ENCODE measurements at places on chromosomes 1 and 21.

- DNase-seq: no peak
These were observed 2.4 kb upstream of the TARS2 start for GRCh38 chr1:150484861-150485260.

GRCh38 chr21:35258521-35258920, 209.4 kb upstream of the RUNX1 start:
- DNase-seq: no peak

GRCh38 chr1:171311771-171312558, 2.0 kb upstream of the FMO4 start:
- DNase-seq: no peak

DNA sequence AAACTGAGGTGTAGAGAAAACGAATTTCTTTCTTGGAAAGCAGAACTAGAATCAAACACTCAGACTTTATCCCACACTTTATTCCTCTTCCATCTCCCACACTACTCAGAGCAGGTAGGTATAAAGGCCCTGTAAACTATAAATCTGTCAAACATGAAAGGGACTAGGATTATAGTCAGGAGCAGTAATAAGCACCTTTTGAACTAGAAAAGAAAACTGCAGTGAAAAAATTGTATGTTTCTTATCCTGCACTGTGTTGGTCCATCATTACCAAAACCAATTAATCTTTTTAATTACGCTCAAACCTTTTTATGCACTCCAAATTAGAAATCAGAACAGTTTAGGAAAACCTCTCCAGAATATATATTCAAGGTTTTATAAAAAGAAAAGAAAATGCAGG, 47.6 kb downstream of the LPAR3 start:
- no peak for DNase-seq

- DNase-seq: no peak
These were observed 24.0 kb upstream of the AIM2 start for GRCh38 chr1:159100589-159100988.

GRCh38 chr1:73593804-73594203, 604.2 kb downstream of the LRRIQ3 start:
- DNase-seq: no peak

- DNase-seq: no peak
These were observed 3.6 kb upstream of the NPPA start for GRCh38 chr1:11851180-11851579.

GRCh38 chr1:236209185-236209584, 66.8 kb downstream of the GPR137B start:
- no peak for DNase-seq

DNA sequence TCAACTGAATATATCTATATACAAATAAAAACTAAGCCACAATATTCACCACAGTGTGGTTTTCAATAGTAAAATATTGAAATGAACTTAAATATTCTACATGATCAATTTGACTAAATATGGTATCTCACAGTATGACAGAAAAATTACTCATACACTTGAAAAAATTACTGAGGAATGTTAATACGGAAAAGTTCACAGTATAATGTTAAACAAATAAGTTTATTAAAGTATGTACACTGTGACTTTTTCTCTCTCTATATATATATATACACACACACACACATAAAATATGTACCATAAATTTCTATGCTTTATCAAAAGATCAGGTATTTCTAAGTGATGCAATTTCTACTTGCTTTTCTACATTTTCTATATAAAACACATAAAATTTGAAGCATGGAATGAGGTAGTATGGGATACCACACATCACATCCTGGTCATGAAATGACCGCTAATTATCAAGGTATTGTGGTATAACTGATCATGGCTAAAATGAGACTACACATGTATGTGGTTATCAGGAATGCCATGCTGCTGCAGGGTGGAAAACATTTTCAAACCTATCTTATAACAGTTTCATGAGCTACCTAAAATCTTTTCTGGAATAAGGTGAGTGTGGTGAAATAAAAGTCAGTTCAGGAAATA, 102.3 kb downstream of the CDC42BPA start:
- no peak for DNase-seq

DNA sequence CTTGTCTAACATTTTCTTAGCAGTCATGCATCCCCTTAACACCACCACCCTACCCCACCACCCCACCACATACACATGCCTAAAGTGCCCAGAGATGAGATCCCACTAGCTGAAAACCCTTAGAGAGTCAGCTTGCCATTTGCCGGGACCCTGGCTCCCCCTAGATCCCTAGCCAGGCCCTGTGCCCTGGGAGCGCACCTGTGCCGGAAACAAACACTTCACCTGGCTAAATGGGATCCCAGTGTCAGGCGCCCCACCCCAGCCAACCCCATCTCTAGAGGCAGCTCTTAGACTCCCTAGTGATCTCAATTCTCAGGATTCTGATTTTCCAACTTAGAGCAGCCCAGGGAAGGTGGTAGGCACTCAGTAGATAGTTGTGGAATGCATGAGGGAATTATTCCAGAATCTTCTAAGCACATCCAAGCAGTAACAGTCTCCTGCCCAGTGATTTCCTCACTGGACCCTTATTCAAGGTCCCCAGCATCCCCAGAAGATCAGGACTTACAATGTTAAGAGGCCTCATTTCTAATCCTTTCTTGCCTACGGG, 105.2 kb downstream of the LAMC2 start:
- no peak for DNase-seq

- DNase-seq: no peak
These were observed 49.8 kb upstream of the OLIG2 start for GRCh38 chr21:32975811-32976431.

DNA sequence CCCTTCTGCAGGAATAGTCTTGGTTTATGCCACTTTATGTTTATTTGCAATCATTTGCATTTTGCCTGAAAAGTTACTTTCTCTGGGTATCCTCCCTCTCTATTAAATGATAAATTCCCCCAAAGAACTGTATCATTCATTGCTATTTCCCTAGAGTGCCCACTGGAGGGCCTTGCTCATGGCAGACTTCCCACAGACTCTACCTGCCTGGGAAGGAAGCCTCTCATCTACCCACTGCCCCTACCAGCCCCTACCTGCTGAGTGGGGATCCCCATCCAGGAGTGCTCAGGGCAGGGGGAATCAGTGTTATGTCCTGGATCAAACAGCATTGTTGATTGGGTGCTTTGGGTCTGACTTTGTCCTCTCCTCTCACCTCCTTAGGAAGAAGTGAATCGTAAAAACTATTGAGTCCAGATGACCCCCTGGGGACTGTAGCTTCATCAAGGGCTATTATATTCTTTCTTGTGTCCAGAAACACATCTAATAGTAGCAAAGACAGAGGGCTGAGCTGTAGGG, 6.8 kb upstream of the LRRN2 start:
- peak; percentile 24 for DNase-seq

DNA sequence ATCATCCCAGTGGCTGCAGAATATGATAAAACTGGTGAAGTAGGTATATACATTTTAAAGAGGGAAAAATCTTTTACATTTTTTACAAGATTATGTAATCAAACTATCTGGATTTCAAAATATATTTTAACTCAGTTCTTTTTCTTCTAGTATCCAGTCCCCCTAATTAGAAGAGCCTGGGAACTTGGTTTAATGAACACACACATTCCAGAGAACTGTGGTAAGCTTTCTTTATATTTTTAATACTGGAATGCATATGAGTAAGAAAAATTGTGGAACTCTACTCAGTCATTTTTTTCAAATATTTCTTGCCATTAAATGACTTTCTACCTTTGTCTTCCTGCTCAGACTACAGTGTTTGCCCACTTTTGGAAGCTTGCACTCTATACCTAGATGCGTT, 8.2 kb downstream of the ACADM start:
- DNase-seq: no peak

DNA sequence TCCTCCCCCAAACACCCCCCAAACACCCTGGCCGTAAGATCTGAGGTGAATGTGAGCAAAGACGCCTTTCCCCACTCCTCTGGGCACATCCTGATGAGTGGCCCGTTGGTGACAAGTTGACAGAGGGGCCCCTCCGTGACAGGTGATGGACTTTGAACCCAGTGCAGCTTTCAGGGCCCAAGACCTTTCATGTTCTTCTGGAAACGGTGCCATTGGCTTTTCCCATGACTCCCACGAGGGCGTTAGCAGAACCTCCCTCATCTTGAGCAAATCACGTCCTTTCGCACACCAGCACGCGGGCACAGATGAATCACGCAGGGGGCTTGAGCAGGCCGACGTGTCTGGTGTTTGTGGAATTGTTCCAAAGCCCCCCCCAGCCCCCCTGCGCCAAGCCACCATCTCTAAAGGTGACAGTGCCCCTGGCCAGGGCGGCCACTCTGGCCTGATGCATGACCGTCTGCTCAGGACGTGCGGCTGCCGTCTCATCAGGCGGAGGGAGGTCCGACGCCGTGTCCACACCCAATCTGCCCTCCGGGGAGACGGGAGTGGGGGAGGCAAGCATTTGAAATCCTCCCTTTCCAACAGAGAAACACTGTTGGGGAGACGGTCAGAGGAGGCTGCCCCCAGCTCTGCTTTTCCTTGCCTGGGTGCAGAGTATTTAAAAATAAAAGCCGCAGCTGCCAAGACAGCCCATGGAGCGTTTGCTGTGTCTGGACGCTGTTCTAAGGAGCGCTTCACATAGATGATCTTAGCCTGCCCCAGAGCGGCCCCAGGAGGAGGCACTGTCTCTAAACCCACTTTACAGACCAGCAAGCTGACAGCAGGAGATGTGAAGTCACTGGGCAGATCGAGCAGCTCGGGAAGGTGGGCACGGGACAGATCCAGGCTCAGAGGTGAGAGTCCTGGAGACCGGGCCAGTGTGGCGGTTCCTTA, 98.3 kb upstream of the ARHGEF16 start:
- DNase-seq: no peak

GRCh38 chr21:31927689-31928353, 55.0 kb downstream of the HUNK start:
- no peak for DNase-seq

GRCh38 chr21:33238565-33239255, 9.0 kb downstream of the IFNAR2 start:
- no peak for DNase-seq

DNA sequence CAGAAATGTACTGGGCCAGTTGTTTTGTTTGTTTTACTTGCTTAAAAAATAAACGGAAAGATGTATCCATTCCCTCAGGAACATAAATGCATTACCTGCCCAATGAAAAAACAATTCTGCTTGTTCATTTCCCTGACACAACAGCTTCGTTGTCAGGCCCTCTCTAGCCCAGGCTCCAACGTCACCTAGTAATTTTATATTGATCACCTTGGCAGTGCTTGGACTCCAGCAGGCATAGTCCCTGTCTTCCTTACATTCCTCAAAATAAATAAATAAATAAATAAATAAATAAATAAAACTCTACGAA, 1.2 kb downstream of the CEP170 start:
- no peak for DNase-seq

GRCh38 chr1:85344256-85344694, 67.8 kb upstream of the BCL10 start:
- DNase-seq: no peak

DNA sequence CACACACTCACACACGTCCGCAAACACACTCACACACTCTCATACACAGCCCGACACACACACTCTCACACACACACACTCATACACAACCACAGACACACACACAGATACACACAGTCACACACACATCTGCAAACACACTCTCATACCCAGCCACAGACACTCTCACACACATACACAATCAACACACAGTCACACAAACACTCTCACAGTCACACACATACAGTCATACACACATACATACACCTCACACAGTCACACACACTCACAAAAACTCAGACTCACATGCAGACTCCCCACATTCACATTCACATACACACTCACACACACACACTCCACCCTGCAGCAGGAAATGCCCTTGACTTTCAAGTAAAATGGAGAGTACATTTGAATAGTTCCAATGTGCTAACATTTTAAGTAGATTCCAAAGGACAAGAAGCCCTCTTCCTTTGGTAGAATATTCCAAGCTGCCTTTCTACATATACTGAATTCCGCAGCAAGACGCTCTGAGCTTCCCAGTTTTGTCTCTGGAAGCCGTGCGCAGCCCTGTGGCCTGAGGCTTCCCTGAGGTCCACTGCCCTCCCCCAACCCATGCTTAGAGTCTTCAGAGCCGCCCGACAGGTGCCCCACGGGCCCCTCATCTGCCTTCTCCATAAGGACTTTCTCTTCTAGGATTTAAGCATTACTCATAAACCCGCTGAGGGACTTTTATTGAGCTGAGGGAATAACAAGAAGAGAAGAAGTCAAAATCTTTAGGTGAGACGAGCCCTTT, 9.7 kb downstream of the BATF3 start:
- no peak for DNase-seq

Measured in NCI-H1417 (cell line).